ENCODE measurements at places on chromosomes 5 and 9.

GRCh38 chr9:14311956-14312685 is 1.8 kb downstream of the NFIB start:
- no peak for DNase-seq

DNA sequence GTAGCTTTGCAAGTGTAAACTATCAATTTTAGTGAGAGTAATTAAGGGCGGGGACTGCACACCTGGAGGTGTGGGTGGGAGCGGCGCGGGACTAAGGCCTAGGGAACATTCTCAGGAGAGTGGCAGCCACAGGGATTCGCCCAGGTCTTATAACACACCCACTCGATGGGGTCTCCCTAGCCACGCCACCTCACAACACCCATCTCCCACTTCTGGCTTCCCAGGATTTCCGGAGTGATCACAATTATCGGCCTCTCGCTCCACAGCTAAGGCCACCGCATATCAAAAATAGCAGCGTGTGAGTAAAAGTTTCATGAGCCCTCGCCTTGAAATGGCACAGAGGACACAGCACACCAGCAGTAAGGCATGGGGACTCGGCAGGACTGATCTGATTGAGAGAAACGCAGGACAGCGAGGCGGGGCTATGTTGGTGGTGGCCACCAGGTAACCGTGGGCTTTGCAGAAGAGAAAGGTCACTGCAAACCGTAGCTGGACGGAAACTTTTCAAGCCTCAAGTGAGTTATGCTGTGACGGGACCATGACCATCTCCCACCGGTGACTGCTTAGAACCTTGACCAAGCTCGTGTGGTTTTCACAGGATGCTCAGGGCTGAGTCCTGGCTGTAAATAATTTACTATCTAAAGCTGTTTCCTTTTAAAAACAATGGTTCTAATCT is 1.1 kb upstream of the LPAR1 start:
- DNase-seq = no peak

DNA sequence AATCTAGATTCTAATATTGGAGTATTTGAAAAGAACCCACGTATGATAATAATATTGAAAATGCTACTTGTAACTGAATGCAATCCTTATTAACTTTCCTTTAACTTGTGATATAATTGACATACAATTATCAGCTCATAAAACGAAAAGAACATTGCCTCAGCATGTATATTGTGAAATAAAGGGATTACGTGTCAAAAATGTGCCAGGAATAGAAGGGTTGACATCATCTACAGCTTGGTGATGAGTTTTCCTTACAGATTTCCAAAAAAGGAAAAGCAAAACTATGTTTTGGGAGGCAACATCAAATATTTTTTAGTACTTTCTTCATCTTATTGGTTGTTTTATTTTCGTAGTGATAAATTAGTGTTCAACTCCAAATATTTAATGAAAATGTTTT is 266.0 kb upstream of the PTGER4 start:
- DNase-seq = no peak

DNA sequence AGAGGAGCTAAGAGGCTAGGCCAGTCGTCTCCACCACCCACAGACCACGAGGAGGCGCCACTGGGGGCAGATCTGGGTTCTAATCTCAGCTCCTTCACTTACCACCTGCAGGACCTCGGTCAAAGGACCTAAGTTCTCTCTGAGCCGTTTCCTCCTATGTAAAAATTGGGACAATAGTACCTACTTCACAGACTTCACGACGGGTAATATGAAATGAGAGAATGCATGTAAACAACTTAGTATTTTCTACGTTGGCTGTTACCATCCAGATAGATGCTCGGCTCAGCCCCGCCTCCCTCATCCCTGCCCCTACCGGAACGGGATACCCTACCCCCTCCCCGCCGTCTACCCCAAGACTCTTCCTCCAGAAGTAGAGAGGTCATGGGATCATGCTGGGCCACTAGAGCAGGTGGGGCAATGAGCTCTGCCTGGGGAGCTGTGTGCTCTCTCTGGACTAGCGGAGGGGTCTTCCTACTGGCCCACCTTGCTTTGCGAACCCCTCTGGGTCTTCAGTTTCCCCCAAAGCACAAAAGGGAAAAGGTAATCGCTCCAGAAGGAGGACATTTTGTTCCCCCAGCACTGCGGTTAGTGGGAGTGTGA is 541 bp downstream of the GNPDA1 start:
- peak; percentile 72 for DNase-seq

GRCh38 chr5:136141561-136141960 is 8.9 kb downstream of the SMAD5 start:
- no peak for DNase-seq

GRCh38 chr5:103247118-103247517 is 11.4 kb upstream of the MACIR start:
- DNase-seq = no peak

DNA sequence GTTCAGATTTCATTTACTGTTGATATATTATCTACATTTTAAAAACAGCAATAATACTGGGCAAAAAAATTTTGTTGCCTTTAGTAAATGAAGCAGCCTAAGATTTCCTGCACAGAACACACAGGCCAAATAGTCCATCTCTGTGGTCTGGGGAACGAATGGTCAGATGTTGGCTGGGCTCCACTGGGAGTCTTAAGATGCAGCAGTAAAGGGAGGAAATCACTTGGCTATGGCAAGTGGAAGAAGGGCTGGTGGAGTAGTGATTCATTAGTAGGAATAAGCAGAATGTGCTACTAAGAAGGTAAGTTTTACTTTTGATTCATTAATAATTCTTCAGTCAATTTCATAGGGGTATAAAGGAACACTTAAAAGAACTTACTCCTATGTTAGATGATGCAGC is 91.1 kb upstream of the ARRDC3 start:
- no peak for DNase-seq

DNA sequence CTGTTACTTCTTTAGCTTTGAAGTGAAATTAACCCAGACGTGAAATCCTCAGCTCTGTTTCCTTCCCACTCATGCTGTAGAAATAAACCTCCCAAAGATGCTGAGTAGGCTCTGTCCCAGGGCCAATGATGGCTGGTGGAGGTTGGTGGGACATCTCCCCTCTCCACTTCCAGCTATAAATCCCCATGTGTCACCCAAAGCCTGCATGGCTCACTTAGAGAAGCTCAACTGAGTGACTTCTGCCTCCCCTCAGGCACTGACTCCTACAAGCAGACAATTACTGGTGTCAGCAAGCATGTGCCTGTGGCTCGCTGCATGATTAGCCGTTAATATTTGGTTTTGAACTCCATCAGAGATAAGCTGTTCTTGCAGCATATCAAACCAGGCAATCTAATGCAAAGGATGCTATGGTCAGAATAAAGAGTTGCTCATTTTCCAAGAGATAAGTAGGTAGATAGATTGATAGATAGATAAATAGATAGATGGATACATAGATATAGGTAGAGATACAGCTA is 569.5 kb upstream of the WWC1 start:
- DNase-seq = no peak

GRCh38 chr5:50730336-50730735 is 63.9 kb downstream of the PARP8 start:
- no peak for DNase-seq

GRCh38 chr5:171705830-171706468 is 79.7 kb upstream of the SMIM23 start:
- DNase-seq = no peak

DNA sequence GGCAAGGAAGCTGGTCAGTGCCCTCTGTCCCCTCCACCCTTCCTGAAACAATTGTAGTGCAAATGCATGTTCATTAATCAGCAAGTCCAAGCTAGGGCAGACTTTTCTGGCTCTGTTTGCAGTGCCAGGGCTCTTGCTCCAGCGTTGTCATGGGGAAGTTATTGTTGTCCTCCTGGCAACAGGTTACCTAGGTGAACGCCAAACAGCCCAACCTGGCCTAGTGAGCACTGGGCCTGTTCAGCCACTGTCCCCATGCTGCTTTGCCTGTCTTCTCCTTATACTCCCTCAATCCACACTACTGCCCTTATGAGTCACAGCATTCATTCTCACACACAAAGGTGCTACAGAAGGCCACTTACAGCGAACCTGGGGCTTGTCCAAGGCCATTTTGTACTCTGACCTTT is 34.5 kb upstream of the GLIS3 start:
- DNase-seq = no peak

- no peak for DNase-seq
Measured at GRCh38 chr5:65577141-65577540, 14.0 kb downstream of the PPWD1 start.

GRCh38 chr5:148620091-148620490 is 34.2 kb downstream of the HTR4 start:
- no peak for DNase-seq

DNA sequence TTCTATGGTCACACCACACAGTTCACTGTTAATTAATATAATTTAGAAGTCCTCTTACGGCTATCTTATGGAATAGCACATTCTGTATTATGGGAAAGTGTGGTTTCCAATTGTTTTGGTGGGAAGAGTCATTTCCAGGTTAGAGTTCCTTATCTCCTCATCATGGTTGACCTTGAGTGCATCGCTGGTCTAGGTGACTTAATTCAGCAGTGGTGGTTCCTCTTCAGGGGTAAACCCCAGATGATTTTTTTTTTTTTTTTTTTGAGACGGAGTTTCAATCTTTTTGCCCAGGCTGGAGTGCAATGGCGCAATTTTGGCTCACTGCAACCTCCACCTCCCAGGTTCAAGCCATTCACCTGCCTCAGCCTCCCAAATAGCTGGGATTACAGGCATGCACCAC is 106.9 kb downstream of the UGCG start:
- no peak for DNase-seq

DNA sequence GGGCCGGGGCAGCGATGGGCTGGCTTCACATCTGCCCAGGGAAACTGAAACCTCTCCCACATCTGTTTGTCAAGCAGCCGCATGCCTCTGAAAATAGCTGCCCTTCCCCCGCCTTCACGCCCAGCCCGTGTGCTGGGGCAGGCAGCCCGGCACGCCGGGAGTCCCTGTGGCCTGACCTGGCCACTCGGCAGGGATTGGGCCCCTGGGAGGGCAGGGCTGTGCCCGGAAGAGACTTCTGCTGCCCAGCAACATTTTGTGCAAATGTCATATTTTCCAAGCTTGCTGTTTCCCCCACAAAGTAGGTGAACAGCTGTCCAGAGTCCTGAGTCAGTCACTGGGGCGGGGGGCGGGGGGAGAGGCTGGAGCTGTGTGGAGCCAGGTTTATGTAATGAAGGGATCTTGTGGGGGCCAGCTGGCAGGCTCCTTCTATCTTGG is 8.2 kb downstream of the COL27A1 start:
- DNase-seq = no peak

DNA sequence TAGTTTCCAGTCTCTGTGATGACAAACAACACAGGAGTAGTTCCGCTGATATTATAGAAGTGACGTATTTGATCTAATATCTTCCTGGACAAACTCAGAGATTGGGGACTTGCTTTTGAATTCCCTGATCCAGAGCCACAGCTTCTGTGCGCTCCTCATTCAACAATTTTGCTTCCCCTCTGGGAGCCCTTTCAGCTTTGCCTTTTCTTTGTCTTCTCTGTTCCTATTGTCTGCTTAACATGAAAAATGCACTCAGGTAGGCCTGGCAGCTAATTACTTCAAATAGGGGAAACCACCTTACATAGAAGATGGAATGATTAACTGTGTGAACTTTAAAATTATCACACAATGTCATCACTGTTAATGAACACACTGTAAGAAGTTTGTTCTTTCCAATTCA is 192.9 kb downstream of the EPB41L4A start:
- DNase-seq = no peak

DNA sequence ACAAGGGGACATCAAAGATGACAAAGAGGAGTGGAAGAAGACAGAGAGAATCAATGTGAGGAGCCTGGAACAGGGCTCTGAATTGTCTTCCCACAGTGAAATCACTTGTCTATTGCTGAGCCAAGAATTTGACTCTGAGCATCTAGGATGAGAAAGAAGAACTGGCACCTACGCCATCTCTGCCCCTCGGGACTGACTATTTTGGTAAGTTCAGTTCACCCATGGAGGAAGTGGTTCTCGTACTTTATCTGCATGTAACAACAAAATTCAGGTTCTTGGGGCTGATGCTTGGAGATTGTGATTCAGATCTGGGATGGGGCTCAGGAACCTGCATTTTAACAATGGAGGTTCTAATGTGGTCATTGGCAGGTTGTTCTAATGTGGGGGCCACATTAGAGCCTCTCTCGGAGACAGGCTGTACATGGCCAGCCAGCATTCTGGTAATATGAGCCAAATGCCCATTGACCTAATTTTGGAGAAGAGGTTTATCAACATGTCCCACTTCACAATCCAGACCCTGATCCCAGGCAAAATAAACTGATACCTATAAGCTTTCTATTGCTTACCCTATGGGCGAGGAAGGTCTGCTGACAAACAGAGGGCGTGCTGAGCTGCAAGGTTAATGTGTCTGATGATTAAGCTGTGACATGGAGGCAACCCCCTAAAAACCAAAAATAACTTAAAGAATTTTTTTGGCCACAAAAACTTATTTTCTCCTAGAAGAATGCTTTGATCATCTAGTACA is 2.7 kb upstream of the IL12B start:
- DNase-seq = no peak

GRCh38 chr5:159096243-159096923 is 3.3 kb downstream of the EBF1 start:
- no peak for DNase-seq

DNA sequence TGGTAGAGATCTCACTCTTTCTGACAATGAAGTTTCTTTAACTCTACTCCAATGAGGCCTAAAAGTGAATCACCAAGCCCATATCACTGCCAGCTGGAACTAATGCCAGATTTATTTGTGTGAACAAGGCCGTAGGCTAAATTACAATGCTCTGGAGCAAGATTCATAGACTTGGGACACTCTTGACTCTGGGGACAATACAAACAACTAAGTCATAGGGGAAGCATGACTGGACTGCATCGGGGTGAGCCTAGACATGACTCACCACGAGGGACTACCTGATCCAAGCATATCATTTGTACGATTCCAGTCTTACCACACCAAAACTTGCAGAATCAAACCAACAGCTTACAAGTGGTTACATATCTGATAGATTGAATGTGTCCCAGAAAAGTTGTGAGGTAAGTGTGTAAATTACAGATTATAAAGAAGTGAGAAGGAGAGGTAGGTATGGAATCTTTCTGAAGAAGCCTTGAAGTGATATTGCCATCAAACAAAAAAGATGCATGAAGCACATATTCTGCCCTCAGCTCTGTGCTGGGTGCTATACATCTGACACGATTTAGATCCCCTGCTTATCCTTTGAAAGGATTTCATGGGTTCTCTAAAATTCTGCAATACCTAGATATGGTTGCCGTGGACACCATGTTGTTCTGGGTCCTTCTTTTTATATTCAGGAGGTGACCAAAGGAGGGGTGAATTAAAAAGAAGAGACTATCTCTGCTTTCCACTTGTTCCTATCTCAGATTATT is 199.3 kb upstream of the PDE4D start:
- DNase-seq = no peak

- DNase-seq = no peak
Measured at GRCh38 chr9:29144476-29144875, 1571.2 kb upstream of the C9orf72 start.

DNA sequence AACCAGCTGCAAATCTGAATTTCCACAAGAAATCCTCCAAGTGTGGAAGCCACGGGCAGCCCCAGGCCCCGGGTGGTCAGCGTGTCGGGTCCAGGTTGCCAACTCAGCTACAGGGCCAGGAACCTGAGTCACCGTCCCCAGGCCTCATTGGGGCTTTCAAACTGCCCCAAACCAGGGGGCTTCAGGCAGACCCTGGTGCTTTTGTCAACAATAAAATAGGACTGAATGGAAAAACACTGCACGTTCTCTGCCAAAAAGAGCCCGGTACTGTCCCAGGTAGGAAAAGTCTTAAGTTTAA is 24.0 kb downstream of the GFPT2 start:
- no peak for DNase-seq
